ENCODE measurements at places on chromosomes 12 and 14.

GRCh38 chr14:29222671-29223268, 456.2 kb downstream of the FOXG1 start:
- no peak for DNase-seq

DNA sequence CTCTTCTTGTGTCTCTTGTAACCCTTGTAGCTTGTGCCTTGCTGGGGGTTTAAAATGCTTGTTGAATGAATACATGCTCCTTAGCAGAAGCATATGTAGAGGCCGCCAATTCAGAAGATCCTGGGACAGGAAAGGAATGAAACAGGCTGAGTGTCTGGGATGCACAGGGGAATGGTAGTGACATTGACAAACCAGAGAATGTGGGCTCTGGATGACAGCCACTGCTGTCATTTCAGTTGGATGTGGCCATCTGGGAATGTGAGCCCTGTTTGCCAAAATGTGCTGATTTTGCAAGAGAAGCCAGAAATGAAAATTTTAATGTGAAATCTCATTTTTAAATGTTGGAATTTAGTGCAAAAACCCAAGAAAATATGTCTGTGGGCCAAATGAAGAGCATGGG, 136.8 kb downstream of the DACT1 start:
- no peak for DNase-seq

DNA sequence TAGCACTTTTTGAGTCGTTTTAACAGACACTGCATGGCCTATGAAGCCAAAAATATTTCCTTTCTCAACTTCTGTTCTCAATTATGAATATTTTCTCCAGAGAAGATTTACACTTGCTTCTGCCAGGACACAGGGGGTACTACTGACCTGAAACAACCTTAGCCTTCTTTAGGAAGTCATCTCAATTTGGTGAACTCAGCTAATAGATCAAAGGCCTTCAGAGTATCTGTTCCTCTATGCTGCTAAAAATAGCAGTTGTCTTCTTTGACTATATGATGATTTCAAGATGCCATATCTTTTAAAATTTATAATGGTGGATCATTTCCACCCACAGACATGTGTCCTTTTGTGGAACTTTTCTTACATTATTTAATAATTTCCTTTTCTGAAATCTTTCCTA, 14.0 kb upstream of the NDUFA12 start:
- no peak for DNase-seq

DNA sequence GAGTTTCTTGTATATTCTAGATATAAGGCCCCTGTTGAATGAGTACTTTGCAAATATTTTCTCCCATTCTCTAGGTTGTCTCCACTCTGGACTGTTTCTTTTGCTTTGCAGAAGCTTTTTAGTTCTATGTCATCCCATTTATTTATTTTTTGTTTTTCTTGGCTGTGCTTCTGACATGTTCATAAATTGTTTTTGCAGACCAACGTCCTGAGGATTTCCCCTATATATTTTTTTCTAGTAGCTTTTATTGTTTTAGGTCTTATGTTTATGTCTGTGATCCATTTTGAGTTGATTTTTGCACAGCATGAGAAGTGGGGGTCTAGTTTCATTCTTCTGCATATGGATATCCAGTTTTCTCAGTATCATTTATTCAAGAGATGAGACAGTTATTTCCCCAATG, 70.4 kb upstream of the BTG1 start:
- DNase-seq, result no peak

DNA sequence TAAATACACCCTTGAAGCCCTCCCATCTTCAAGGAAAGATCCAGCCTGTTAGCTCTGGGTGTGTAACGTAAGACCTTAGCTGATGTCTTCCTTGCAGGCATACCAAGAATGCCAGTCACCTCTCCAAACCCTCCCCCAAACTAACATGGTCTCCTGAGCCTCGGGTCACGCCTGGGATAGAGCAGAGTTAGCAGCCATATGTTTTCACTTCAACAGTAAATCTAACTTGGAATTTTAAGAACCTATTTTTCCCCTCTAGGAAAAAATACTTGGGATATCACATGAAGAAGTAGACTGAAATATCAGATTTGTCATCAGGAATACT, 27.9 kb downstream of the BCL2L14 start:
- DNase-seq, result no peak

DNA sequence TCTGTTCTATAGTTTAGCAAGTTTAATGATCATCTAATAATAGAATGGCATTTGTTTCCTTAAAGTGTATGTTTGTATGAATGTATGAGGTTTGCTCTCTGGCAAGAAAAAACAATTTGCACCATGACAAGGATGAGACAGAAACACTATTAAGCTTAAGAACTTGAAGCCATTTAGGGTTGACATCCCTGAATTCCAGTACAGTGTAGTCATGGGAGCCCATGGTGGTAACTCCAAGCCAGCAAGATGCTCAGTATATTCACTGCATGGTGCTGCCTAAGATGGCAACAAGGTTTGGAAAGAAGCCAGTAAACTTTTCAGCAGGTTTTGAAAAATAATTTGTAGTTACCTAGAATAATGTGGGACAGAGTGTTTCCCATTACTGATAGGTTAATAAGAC, 158.6 kb downstream of the PRIMA1 start:
- DNase-seq, result no peak

DNA sequence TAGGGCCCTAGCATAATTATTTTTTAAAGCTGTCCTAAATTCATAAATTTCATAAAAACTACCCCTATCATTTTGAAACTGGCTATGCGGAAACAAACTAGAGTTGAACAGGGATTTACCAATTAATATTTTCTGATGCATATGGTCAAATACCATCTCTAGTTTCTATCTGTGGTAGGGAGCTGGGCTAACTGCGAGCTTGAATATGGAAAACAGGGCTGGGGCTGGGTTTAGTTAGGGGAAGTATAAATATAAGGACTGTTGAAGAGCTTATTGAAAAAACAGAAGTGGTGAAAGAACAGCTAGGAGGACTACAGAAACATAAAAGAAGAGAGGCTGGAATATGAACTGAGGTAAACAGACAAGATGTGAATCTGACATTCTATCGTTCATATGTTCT, 91.8 kb downstream of the SLC38A1 start:
- DNase-seq, result no peak

- no peak for DNase-seq
Observed at GRCh38 chr14:74888164-74889158, 6.7 kb downstream of the DLST start.

All from stimulated activated CD4-positive, alpha-beta T cell treated with anti-CD3 and anti-CD28 coated beads, Interleukin-4, amount 100 ng/mL, for 24 hours (primary cell).